ENCODE measurements at places on chromosomes 12 and 14.

DNA sequence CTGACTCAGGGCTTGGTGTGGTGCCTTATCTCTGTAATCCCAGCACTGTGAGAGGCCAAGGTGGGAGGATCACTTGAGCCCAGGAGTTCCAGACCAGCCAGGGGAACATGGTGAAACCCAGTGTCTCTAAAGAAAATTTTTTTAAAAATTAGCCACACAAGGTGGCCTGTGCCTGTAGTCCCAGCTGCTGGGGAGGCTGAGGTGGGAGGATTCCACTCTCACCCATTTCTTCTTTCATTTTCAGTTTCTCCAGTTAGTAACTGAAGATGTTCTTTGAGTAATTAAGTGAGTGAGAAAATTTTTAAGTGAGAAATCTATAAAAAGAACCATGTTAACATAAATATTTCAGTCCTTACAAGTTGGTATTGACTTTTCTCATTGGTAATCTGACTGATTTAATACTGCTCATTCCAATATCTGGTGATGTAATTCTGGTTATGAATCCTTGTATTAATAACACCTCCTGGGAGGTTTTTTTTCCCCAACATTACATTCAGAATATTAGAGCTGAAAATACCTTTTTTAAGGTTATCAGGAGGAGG, 6.1 kb downstream of the METTL3 start:
- no peak for DNase-seq

GRCh38 chr12:14473707-14474287, 93.9 kb downstream of the PLBD1 start:
- DNase-seq = peak; percentile 54

GRCh38 chr12:29698756-29699155, 85.0 kb downstream of the TMTC1 start:
- DNase-seq = no peak

- no peak for DNase-seq
Measured at GRCh38 chr12:109563291-109564284, 9.7 kb downstream of the MMAB start.

GRCh38 chr12:88960213-88960878, 380.1 kb upstream of the KITLG start:
- peak; percentile 53 for DNase-seq

- DNase-seq = no peak
Measured at GRCh38 chr12:49616533-49617219, 6.7 kb upstream of the PRPF40B start.

- DNase-seq = no peak
Measured at GRCh38 chr12:46499226-46499625, 126.7 kb upstream of the SLC38A2 start.

GRCh38 chr14:77808250-77808649, 8.3 kb downstream of the ADCK1 start:
- DNase-seq = no peak

DNA sequence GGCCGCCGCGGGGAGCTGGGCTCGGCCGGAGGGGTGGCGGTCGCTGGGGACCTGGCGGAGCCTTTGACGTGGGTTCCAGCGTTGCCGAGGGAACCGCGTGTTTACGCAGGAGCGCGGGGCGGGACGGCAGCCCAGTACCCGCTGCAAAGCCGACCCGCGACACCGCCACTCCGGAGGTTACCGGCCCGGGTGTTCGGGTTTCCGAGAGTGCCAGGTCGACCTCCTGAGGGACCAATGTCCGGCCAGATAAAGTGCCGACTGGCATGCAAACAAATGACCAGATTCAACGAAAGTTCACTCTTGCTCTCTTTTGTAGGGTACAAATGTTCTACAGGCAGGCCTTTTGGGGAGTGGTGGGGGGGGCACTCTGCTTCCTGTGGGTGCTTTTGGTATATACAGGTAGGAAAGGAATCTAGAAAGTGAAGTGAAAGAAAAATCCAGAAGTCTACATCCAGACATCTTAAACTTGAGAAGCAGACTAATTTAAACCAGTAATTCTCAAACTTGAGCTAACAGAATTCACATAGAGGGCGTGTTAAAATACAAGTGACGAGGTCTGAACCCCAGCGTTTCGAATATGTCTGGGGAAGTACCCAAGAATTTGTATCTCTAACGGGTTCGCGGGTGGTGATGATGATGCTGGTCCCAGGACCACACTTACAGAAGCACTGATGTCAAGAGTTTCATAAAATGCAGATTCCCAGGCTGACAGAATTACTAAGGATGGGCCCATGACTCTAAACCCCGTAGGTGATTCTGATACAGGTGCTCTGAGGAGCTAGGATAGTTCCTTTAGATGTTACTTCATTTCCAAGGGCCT, at the start of gene GPR135:
Gene GPR135, minus strand, starts transcription at position 65 of the 820 bp plus-strand sequence. CDS start 154 bp downstream, outside the sequence.
- peak; percentile 83 for DNase-seq

DNA sequence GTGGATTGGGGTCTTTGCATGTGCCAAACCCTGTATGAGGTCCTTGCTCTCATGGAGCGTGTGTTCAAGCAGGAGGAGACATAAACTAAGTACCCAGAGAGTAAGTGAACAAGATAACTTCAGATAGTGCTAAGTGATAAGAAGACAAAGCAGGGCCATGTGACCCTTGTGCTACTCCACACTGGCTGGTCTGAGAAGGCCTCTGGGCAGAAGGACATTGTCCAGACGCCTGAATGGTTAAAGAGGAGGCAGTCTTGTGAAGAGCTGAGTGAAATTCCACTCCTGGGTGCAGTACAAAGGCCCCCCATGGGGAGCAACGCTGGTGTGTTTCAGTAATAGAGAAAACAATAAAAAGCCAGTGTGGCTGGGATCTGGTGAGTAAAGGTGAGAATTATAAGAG, 93.3 kb upstream of the RIC8B start:
- DNase-seq = no peak

DNA sequence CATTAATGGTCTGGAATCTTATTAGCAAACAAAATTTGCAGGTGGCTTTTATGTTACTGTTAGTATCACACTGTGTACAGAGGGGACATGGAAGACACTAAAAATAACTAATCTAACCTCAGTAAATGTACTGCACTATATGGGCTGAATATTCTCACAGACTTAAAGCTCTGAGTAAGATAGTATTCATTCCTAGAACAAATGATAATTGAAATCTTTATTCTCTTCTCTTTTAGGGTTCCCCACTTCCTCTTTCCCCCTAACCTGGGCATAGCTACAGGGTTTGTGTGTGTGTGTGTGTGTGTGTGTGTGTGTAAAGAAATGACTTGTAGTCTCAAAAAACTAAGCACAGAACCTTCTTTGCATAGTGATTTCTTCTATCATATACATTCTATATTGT, 21.4 kb upstream of the HECTD1 start:
- DNase-seq = no peak

- peak; percentile 39 for DNase-seq
Measured at GRCh38 chr12:71041476-71041875, 116.3 kb downstream of the TSPAN8 start.

DNA sequence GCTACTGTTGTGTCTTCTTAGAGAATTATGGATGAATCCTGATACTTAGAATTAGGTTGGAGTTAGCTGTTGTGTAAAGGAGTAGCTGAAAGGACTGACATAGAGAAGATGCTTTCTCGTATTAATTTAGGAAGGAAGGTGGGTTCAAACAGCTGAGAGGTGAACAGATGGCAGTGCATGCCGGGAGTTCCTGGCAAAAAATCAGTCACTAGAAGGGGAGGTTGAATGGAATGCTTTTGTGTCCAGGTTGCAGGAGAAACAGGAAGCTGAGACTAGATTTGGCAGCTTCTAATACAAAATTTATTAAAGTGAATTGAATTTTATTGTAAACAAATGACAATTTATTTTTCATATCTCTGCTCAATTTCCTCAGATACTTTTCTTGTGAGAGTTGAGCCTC, 70.8 kb downstream of the BTG1 start:
- no peak for DNase-seq

DNA sequence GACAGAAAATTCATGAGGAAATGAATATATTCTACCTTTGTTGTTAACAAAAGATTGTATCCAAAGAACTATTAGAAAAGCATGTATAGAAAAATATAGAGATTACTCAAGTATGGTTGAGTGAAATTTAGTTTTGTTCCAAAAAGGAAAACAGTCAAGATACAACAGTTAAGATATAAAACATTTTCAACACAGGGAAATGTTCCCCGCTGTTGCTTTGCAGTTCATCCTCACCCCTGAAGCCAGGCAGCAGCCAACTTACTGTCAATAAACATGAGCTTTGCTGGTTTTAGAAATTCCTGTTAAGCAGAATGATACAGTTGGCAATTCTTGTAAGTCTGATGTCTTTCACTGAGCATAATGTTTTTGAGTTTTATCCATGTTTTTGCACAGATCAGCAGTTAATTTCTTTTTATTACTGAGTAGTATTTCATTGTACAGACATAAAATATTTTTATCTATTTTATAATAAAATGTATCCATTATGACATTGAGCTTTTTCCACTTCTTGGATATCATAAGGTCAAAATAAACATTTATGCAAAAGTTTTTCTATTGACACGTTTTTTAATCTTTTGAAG, 1.2 kb upstream of the CLEC2B start:
- DNase-seq = peak; percentile 68

- DNase-seq = peak; percentile 74
Measured at GRCh38 chr12:43776498-43776897, 17.7 kb downstream of the IRAK4 start.

DNA sequence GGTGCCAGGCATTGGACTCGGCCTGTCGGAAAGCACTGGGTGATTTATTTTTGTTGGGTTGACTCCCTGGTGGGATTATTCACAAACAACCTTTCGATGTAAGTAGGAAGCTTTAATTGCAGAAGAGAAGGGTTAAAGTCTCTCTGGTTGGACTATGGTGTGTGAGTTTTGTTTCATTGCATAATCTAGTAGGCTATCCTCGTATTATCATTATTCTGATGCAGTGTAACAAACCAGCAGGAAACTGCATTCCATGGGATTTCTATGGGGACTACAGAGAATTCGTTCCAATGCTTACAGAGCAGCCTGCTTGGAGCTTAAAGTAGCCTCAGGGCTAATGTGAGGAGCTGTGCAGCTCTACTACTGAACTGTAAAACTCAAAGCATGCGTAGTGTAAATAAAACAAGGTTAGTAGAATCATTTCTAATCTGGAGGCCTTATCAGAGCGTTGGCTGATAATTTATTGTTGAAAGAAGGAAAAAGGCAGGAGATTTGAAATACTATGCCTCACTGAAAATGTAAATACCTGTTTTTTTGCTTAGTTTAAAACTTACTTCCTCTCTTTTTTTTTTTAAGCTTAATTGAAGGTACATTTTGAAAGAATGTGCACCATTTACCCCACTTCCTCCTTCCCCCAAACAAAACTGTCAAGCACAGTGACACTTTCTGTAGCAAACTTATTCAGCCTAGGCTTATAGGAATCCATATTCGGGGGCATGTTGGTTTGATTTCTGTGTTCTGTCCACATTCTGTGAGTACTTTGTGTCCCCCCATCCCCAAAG, 226.7 kb downstream of the NPAS3 start:
- DNase-seq = no peak
